Cerebellar nuclear complex (tissue), 1 donor: ENCODE measurements at places on chromosomes 4 and X.

DNA sequence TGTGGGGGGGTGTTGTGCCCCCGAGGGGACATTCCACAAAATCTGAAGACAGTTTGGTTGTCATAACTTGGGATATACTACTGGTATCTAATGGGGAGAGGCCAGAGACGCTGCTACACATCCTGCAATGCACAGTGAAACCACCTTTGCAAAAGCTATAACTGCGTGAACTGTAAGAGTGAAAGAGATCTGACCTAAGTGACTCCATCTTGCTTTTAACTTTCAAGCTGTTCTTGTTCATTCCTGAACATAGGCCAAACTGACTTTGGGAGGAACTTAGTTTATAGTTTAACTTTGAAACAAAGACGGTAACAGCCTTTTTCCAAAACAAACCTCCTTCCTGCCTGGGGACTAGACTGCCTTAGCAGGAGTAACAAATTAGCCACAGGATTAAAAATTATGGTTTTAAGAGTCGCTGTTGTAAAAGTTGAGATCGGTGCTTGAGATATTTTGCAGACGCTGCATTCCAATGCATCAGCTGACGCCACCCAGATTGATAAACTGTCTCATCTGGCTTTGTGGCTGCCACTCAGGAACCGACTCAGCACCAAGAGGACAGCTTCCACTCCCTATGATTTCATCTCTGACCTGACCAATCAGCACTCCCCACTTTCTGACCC, 70.9 kb downstream of the ATXN3L start:
- DNase-seq: no peak

DNA sequence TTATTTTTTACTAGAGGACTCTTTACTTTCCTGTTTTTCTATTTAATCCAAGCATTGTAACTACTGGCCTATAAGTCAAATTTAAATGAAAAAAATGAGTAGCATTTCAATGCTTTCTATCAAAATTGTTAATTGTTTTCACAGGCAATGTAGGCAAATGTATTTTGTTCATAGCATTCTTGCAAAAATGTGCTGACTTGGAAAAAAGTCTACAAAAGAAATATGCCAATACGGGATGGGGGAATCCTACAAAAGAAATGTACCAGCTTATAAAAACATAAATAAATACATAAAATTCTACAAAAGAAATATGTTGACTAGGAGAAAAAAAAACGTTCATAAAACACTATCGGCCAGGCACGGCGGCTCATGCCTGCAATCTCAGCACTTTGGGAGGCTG, 14.9 kb upstream of the S100G start:
- no peak for DNase-seq

- no peak for DNase-seq
Observed at GRCh38 chrX:15321447-15321846, 6.0 kb upstream of the ASB11 start.

GRCh38 chrX:100995469-100995868, 26.0 kb downstream of the ARL13A start:
- no peak for DNase-seq

- DNase-seq: no peak
Observed at GRCh38 chrX:30504309-30504708, 73.3 kb downstream of the TASL start.

DNA sequence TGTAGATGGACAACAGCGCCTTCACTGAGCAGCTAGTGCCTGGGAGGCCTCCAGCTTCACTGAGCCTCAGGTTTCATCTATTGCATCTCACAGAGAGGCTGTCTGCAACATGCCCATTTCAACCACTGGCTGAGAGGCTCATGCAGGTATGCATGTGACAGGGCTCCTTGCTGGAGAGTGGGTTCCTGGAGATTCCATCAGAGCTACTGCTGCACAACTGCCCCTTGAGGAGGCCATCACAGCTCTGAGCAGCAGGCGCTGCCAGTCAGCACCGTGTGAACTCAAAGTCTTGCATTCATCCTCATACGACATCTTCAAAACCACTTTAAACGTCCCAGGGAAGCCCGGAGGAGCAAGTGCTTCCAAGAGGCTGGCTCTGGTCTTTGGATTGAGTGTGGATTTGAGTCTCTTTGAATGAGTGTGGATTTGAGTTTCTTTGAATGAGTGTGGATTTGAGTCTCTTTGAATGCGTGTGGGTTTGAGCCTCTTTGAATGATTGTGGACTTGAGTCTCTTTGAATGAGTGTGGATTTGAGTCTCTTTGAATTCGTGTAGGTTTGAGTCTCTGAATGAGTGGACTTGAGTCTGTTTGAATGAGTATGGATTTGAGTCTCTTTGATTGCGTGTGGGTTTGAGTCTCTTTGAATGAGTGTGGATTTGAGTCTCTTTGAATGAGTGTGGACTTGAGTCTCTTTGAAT, 8.7 kb downstream of the P2RY8 start:
- DNase-seq: no peak

DNA sequence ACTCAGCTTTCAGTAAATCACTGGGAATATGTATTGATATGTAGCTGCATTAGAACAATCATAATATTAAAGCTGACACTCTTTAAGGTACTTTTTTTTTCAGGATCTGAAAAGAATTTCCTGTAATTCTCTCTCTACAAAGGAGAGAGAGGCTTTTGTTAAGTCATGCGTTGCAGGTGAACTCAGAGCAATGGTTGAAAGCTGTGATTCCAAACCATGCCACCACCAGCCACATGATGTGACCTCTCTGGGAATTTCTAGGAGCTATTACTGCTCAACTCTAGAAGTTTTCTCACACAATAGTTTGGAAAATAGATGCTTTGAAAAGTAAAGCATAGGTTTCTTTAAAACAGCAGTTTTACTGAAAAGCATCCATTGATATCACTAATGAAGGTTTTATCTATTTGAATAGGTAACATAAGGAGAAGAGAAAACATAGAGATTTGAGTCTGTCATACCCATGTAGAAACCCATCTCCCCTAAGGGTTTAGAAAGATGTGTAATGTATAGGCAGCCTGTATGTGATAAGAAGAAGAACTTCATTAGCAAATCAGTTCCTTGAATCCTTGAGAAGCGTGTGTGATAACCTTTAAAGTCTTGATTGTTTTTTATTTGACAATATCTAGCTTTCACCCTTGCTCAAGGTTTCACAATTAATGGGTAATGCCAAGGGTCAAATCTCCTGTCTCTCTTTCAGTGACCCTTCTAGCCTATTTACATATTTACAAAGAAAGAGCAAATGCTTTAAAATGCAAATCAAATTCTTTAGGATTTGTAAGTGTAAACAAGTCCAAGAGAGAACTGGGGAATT, 161.0 kb upstream of the ANKRD50 start:
- no peak for DNase-seq

DNA sequence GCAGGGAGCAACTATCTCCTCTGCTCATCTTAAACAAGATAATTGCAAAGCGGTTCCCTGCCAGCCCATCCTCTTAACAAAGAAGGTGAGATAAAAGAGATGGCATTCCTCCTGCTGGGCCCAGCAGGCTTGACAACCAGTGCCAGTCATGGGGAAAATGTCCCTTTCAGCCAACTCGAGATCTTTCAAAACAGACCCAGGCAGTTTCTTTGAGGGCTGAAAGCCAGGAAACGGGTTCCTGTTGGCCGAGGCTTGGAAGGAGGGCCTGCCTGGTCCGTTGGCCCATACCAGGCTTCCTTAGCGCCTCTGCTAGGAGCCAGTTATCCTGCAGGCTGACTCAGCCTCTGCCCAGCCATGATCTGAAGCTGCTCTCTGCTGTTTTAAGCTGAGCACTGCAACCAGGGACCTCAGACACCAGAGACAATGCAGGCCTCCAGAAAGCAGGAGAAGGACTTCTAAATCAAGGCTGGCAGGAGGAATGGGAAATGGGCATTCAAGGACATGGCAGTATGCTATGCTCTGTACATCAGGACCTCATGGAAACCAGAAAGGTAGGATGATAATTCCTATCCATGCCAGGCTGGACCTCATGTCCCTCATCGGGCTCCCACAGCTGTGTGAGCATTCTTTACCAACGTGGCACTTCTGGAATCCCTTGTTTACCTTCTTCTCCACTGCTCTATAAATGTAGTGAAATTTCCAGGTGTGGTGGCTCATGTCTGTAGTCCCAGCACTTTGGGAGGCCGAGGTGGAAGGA, 42.4 kb upstream of the SLC2A9 start:
- no peak for DNase-seq

DNA sequence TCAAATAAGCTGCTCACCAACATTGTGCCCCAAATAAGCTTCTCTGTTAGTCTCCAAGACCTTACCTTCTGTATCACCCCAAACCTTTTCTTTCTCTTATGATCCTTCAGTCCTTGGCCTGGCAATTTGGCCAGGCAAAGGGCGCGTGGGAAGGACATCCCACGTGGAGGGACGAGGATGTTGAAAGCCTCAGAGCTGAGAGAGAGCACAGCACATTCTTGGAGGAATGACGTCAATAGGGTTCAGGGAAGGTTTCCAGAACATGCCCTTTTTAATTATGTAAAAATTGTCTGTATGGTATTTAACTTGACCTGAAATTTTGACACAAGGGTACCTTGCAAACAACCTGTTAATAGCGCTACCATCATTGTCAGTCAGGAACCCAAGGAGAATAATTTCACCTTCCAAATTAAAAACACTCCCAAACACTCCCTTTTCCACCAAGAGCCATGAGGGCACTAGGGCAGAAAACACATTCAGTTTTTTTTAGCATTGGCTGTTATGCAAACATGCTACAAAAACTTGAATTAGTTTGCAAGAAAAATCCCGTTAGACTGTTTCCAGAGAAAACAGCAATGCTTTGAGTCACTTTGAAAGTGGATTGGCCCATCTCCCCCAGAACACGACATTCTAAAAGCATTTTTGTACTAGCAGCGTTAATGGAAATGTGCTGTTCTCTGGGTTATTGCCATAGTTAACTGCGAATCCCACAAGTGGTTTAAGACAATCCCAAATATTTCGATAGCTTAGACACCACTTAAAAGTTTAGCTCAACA, 183.2 kb upstream of the PUDP start:
- no peak for DNase-seq

GRCh38 chr4:109559625-109559982, 442 bp upstream of the MCUB start:
- DNase-seq: no peak

GRCh38 chr4:112550728-112551127, 34.7 kb upstream of the NEUROG2 start:
- no peak for DNase-seq

GRCh38 chrX:84873176-84873575, 130.5 kb upstream of the APOOL start:
- no peak for DNase-seq

- no peak for DNase-seq
Observed at GRCh38 chr4:168293386-168293975, 25.1 kb downstream of the DDX60 start.

GRCh38 chr4:36208893-36209473, 35.3 kb downstream of the ARAP2 start:
- no peak for DNase-seq

- DNase-seq: no peak
Observed at GRCh38 chr4:143287572-143287923, 49.1 kb upstream of the GAB1 start.

DNA sequence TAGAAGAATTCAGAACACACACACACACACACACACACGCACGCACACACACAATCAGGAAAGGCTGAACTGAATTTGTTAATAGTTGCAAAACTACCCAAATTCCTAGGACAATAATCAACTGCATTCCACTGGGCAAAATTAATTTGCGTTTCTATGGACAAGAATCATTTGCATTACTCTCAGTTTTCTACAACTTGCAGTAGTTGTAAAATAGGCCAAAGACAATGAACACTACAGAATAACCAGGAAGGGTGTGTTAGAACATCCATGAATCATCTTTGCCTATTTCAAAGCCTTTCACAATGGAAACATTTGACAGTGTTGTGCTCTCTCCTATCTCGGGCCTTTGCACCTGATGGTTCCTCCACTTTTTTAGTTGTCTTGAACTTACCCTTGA, 77.1 kb upstream of the IGFBP7 start:
- no peak for DNase-seq

GRCh38 chr4:94920369-94920768, 162.6 kb downstream of the BMPR1B start:
- no peak for DNase-seq

DNA sequence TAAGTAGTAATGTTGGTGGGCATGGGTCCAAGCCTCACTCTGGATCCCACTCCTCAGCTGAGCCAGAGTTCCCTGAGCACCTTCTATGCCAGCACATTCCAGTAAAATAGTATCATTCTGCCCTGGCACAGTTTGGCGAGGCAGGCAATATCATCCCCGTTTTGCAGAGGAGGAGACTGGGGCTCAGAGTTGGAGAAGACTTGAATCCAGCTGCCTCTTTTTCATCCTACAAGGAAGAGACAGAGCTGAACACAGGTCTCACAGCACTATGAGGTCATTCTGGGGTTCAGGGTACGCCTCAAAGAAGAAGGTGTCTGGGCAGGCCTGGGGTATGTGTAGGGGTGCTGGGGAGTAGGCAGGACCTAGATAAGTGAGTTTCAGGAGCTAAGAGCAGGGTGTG, 103.9 kb upstream of the STX18 start:
- DNase-seq: no peak

GRCh38 chrX:49191574-49192011, 5.4 kb upstream of the PRICKLE3 start:
- no peak for DNase-seq

DNA sequence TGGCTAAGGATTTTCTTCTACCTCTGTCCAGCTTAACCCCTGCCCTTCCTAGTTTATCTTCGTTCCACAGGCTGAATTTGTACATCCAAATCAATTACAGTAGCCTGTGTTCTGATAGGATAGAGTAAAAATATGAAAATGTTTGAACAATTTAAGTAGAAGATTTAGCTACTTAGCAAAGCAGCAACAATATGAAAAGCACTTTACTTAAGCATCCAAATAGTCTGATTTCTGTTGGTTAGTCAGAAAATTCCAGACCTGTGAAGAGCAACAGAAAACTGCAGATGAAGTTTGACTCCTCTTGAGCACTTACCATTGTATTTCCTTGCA, 2.0 kb downstream of the ARSJ start:
- DNase-seq: no peak

GRCh38 chr4:154344686-154345085, 146.9 kb downstream of the DCHS2 start:
- no peak for DNase-seq

DNA sequence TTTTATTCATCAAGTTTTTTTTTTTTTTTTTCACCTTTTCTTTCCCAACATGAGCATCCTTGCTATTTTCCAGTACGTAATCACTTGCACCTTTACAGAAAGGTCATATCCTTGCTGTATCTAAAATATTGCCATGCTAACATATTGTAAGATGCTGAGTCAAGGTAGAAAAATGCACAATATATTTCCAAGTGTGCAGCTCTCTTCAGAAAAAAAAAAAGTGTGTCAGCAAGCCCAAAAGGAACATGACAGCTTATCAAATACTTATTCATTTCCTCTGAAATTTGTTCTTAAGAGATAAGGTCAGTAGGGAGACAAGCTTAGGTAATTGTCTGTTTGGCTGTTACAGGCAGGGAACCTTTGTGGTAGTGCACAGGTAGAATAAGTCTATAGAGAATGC, 27.0 kb downstream of the SH2D1A start:
- DNase-seq: no peak

- DNase-seq: no peak
Observed at GRCh38 chr4:67934628-67935027, 28.7 kb downstream of the TMPRSS11A start.

GRCh38 chr4:168919706-168920324, 90.2 kb downstream of the CBR4 start:
- no peak for DNase-seq
